ENCODE measurements at places on chromosomes 1 and 21. TPM values are rescaled to one million over a fixed set of nuclear protein-coding genes. Genes with fewer than 3 reads are reported as not detected.

Gene XCL2
- 2.0 TPM for total RNA-seq

Gene PRKAA2
- total RNA-seq = 3.8 TPM

GRCh38 chr1:204894031-204894430 lies 23.4 kb downstream of the NFASC start:
- DNase-seq = no peak
- H3K27ac ChIP-seq = no peak overlapping the region
- no peaks in the 10 kb centered on the region for H3K36me3 ChIP-seq
- H3K4me1 ChIP-seq = no peaks in the 10 kb centered on the region
- H3K27me3 ChIP-seq = peaks cover 15% of the 10 kb centered on the region

GRCh38 chr1:171344473-171344820 lies 30.5 kb downstream of the FMO4 start:
- no peaks in the 10 kb centered on the region for H3K27me3 ChIP-seq
- H3K27ac ChIP-seq = peak overlapping the region; percentile 37
- no peak overlapping the region for H3K4me3 ChIP-seq

GRCh38 chr1:201371276-201371675 lies 6.2 kb downstream of the TNNT2 start:
- H3K27me3 ChIP-seq = peaks cover 7% of the 10 kb centered on the region
- H3K4me1 ChIP-seq = no peaks in the 10 kb centered on the region
- no peak overlapping the region for H3K27ac ChIP-seq
- H3K36me3 ChIP-seq = no peaks in the 10 kb centered on the region
- no peak overlapping the region for H3K4me3 ChIP-seq
- no peak for DNase-seq

GRCh38 chr1:20405893-20406604 lies 80.0 kb downstream of the CAMK2N1 start:
- DNase-seq = no peak
- H3K27ac ChIP-seq = no peak overlapping the region
- no peaks in the 10 kb centered on the region for H3K36me3 ChIP-seq
- peaks cover 41% of the 10 kb centered on the region for H3K27me3 ChIP-seq
- no peak overlapping the region for H3K4me3 ChIP-seq

- no peaks in the 10 kb centered on the region for H3K36me3 ChIP-seq
- H3K27ac ChIP-seq = no peak overlapping the region
- no peak for DNase-seq
- no peaks in the 10 kb centered on the region for H3K27me3 ChIP-seq
These were observed 30.0 kb downstream of the BATF3 start for GRCh38 chr1:212669600-212669999.
